ENCODE measurements at places on chromosomes 11 and 22.
A peak's percentile ranks its signal among the peaks of the same experiment; 100 is the strongest.

DNA sequence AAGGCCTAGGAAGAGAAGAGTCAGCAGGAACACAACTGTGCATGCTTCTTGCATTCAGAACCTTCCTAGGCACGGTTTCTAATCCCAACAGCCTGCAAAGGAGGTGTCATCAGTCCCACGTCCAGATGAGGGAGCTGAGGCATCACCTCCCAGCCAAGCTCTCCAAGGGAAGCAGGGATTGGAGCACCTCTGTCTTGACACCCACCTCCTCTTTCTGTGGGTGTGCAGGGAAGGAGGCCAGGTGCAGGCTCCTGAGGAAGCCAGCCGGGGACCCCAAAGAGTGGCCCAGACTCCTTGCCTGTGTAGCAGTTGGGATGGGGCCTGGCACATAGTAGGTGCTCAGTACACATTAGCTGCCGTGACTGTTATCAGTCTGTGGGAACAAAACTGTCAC lies 2.0 kb downstream of the PNPLA5 start:
- peak; percentile 19 for DNase-seq

GRCh38 chr11:34721646-34722045 lies 100.8 kb downstream of the EHF start:
- no peak for DNase-seq

GRCh38 chr22:37803639-37804351 lies 3.9 kb upstream of the GCAT start:
- peak; percentile 54 for DNase-seq

DNA sequence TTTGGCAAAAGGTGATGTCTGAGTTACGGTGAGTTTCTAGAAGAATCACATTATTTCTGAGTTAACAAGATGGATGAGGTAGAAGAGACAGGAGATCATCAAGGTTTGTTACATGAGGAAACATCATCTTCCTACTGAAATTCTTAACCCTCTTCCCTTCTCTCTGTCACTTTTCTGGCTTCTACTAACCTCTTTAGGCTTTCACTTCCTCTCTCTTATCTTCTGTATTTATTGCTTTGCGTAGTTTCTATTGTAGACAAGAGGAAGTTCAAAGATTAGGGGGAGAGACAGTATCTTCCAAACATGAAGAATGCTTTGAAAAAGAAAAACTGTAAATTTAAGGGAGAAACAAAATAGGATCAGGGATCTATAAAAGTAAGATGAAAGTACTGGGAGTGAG lies 75.4 kb downstream of the TRPC6 start:
- no peak for DNase-seq

DNA sequence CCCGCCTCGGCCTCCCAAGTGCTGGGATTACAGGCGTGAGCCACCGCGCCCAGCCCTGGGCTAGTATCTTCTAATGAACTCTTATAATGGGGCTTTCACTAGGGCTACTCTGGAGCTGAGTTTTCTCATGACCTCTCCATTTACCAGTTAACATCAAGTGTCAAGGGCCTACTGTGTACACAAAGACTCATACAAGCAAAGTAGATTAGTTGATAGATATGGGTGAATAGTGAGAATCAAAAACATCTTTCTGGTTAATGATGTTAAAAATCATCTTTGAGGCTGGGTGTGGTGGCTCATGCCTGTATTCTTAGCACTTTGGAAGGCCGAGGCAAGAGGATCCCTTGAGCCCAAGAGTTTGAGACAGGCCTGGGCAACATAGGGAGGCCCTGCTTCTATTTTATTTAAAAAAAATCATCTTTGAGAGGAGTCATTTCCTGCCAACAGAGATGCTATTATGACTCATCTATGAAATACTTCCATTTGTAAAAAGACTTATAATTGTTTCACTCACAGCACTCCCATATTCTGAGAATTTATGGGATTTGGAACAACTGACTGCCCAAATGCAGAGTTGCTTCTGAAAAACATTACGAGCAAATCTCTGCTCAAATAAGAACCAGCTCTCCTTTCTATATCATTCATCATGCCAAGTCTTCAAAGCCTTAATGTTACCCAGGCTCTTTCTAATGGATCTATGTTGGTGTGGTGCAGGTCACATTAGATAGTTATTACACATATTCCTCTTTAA lies 57.0 kb downstream of the GDPD4 start:
- peak; percentile 85 for DNase-seq

Measured in DMS53 (cell line).